ENCODE measurements at places on chromosomes 11 and 22.

GRCh38 chr11:69940246-69940610 is 121.0 kb upstream of the FGF3 start:
- no peak for DNase-seq

DNA sequence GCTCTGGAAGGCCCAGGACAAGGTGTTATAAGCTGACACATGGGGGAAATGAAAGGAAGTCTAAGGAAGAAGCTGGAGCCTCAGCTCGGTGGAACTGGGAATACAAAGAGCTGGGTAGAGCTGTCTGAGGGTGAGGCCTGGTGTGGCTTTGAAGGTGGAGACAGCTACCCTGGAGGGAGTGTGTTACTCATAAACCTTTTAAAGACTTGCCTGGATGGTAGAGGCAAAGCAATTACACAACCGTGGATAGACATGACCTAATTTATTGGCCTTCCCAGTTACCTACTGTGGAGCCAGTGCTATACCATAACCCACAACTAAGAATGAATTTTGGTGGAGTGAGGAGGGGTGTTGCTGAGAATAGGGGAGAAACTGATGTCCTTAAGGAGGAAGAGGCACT is 22.6 kb downstream of the EXPH5 start:
- no peak for DNase-seq

DNA sequence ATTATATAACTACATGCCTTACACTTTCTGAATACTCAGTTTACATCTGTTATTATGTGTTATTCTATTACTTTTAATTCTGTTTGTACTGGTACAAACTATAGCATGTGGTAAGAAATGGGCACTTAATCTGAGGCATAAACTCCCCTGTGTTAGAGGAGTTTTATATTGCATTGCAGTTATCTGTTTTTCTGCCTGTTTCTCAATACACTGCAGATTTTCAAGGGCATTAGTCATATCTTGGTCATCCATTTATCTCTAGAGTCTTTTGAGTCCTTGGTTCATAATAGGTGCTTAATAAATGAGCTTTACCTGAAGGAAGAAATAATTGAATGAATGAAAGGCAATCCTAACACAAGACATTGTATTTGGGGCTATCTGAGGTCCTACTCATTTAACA is 182.9 kb upstream of the CTSC start:
- DNase-seq = no peak

- no peak for DNase-seq
Measured at GRCh38 chr11:76604081-76604625, 66.4 kb downstream of the LRRC32 start.

GRCh38 chr11:64000026-64000739 is 13.9 kb downstream of the OTUB1 start:
- DNase-seq = peak; percentile 53

DNA sequence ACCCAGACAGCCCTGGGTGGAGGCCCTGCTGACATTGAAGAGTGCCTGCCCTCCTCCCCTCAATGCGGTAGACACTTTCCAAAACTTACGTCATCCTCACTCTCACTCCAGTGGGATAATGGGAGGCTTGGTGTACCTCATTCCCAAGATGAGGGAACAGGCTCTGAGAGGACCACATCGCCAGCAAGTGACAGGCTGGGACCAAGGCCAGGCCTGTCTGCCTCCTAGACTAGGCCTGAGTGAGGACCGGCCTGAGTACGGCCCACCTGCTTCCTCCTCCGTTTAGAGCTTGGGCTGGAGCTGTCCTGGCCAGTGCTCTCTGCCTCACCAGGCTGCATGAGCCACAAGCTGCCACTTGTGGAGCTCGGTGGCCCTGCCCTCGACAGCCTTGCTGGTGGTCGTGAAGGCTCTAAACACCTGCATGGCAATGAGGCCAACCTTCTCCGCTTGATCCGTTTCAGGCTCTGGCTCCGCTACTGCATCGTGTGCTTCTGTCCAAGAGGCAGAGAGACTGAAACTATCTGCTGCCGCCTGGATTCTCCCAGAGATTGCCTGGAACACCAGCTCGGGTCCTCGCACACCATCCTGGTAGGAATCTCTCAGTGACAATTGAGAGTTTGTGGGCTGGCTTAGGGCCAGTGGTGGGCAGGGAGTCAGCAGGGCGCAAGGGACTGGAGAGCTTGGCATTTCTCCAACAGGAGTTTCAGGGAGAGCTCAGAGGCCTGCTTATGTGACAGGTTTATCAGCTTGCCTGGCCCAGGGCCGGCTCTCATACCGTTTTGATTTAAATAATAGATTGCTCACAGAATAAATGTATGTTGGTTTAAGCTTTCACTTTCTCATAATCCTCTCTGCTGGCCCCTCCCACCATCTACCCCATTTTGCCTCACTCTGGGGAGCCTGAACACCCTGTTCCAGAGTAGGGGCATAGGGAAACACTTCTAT is 9.4 kb downstream of the LRRC75B start:
- no peak for DNase-seq

DNA sequence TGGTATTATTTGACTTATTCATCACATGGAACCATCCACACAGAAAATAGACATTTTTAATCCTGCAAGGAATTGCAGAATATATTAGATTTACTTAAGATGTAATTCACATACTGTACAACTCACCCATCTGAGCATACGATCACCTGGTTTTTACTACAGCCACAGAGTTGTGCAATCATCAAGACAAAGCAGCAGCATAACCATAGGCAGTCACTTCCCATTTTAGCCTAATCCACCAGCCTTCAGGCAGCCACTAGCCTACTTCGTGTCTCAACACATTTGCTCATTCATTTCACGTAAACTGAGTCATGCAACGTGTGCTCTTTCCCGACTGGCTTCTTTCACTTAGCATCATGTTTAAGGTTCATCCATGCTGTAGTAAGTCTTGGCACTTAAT is 23.0 kb downstream of the PIWIL3 start:
- DNase-seq = no peak

DNA sequence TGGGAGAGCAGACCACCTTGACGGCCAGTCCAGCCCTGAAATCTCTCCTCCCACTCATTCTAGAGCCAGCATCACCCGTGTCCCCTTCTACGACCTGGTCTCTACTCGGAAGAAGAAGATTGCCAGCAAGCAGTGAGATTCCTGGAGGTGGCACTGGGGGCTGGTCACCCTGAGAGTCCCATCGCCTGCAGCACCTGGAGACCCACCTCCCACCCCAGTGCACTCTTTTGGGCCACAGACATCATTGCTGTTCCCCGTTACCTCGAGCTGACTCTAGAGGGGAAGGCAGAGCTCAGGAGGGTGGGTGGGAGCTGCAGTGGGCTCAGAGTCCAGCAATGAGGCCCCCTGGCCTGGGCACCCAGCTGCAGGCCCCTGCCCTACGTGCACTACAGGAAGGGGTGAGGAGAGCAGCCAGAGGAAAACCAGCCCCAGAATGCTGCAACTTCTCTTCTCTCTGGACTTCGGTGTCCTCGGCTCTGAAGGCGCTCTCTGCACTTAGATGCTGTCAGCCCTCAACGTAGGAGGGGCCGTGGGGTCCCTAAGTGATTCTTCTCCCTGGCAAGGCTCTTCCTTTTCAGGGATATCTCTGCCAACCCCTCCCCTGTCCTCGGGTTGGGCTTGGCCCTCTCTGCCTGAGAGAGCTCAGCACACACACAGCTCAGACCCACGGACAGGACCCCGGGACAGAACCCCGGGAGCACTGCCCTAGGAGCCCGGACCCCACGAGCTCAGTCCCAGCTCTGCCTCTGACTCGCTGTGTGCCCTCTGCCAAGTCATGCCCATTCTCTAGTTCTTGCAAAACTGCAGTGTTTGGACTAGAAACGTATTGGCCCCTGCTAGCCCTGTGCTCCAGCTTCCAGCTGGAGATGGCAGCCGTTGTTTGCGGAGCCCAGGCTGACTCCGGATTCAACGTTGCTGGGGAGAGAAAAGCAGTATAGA is 31.3 kb downstream of the CYTH4 start:
- DNase-seq = no peak

- peak; percentile 56 for DNase-seq
Measured at GRCh38 chr11:34599406-34599945, 21.4 kb upstream of the EHF start.

DNA sequence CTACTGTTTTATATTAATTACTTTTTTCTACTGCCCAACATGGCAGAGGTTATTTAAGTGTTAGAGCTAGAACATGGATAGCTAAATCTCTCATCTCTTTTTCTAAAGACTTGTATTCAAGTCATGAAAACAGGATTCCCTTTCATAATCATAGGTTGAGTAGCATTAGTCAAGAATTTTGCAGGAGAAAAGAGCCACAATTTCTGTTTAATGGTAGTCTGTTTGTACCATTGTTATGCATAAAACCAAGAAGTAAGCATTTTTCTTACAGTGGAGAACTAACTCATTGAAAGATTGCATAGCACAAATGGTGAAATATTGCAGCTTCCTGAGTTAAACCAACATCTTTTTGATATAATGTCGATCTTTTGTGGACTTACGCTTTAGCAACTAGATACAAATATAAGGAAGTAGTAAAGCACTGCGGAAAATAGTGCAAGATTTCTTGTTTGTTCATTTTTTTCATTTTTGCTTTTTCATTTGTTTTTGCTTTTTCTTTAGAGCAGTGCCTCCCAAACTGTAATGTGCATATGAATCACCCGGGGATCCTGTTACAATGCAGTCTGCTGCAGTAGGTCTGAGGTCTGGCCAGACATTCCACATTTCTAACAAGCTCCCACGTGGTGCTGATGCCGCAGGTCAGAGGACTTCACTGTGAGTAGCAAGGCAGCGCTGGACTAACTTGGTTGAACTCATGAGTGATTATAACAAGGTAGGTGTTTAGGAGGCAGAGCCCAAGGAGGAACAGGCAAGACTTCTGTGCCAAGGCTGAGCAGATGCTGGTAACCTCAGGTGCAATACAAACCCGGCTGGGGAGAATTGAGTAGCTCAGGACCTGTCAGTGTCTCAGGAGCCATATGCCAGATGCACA is 4.6 kb downstream of the ETS1 start:
- DNase-seq = peak; percentile 64

- DNase-seq = no peak
Measured at GRCh38 chr11:19826606-19827005, 114.0 kb downstream of the NAV2 start.

DNA sequence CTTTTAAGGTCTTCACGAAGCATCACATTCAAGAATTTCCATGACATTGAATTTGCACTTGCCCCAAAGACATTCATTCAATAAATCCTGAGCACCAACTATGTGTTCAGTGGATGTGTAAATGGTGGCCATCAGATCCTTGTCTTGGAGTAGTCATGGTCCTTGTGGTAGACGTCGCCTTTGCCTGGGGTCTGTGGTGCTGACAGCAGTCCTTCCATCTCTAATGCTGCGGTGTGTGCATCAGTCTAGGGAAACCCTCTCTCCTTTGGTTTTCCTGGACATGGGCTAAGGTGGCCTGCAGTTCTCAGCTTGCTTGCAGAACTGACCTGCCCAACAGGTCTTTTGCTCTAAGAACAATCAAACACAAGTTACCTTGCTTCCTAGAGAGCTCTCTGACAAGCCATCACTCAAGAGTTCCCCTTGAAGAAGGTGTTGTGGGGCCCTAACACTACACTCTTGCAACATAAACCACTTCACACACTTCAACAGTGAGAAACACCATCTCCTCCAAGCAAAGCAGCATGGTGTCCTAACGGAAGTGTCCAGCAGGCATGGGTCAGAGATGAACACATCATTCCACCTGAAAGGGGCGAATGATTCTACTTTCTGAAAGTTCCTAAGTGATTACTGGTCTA is 72.1 kb downstream of the BUD13 start:
- DNase-seq = no peak

DNA sequence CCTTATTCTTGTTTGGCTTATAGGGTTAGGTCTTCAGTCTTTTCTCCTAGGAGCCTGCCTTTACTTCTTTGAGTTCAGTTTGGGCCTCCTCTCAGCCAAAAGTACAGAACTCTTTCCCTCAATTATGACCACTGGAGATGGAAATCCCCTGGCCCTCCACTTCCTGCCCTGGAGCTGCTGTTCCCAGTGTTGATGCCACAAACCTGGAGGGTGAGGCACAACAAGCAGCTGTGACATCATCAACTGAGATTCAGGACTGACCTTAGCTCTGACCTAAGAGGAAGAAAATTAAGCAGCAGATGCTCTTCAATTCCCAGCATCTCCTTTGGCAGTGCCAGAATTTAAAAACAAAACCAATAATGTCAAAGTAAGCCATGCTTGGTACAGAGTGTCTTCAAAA is 3.0 kb downstream of the ABTB2 start:
- DNase-seq = no peak

GRCh38 chr11:61158691-61159381 is 2.4 kb downstream of the VPS37C start:
- peak; percentile 75 for DNase-seq

DNA sequence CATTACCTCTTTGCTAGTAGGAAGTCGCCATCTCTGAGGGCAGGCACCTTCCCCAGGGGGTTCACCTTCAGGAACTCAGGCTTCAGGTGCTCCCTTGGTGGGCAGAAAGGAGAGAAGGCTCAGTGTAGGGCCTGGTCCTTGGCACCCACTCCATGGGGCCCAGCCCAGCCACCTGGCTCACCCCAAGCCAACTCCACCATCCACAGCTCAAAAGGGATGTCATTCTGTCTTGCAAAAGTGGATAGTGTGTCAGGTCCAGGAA is 2.7 kb upstream of the GSTT4 start:
- no peak for DNase-seq

DNA sequence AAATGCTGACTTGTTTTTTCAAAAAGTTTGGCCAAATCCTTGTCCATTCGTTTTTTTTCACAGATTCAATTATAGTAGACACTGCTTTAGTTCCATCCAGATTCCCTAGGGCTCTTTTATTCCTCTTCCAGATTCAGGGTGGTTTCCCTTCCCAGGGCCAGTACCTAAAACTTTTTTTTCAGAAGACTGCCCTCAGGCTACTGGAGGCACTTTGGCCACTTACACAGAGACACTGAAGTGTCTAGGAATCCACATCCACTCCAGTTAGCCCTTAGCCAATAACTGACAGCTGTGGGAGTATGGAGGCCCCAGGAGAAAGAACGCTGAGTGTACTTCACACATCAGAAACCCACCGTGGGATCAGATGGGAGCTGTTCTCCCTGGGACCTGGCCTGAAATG is 77.3 kb downstream of the CCDC34 start:
- no peak for DNase-seq

DNA sequence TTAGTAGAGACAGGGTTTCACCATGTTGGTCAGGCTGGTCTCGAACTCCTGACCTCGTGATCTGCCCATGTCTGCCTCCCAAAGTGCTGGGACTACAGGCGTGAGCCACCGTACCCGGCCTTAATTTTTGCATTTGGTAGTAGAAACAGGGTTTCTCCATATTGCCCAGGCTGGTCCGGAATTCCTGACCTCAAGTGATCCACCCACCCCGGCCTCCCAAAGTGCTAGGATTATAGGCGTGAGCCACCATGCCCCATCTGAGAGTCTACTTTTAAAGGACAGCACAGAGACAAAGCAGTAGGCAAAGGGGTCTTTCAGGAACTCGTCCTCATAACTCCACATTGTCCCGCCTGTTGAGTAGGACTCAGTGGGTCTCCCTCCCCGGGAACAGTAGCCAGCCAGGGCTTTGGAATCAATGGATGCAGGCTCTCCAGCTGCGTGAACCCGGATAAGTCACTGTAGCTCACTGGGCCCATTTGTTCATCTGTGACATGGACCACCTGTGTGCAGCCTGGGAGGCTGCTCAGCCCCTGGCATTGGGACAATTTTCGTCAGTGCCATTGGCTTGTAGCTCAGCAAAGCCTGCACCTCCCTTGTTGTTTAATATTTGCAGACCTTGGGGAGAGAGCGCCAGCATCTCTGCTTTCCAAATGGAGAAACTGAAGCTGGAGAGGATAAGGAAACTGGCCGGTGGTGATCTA is 86.1 kb downstream of the ARHGAP8 start:
- no peak for DNase-seq

Data from endothelial cell of umbilical vein (primary cell).